NK-92 treated with Interleukin-12 subunit alpha and Interleukin-12 subunit beta, amount 100 ng/mL, for 24 hours (cell line): ENCODE measurements at places on chromosomes 7 and 10.
A peak's percentile ranks its signal among the peaks of the same experiment; 100 is the strongest.

- no peak for DNase-seq
Observed at GRCh38 chr10:118966076-118966849, 63.3 kb upstream of the NANOS1 start.

GRCh38 chr10:27349987-27350386 lies 109.4 kb upstream of the ACBD5 start:
- DNase-seq: no peak

- DNase-seq: no peak
Observed at GRCh38 chr7:26493737-26494428, 202.2 kb downstream of the SNX10 start.

DNA sequence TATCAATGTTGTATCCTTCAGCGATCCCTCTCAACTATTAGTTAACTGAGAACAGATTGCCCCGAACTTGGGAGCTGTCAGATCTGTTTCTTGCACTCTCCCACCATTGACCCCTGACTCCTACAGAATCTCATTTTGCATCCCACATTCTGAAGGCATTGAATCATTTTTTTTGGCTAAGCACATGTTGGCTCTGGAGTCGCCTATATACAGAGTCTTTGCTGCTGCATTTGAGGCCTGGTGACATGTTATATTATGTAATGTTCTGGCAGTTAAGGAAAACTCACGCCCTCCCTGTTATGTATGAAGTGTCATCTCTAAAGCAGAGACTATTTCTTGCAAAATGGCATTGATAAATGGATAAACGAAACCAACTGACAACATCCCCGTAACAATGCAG lies 159.2 kb upstream of the ITGB1 start:
- DNase-seq: no peak

DNA sequence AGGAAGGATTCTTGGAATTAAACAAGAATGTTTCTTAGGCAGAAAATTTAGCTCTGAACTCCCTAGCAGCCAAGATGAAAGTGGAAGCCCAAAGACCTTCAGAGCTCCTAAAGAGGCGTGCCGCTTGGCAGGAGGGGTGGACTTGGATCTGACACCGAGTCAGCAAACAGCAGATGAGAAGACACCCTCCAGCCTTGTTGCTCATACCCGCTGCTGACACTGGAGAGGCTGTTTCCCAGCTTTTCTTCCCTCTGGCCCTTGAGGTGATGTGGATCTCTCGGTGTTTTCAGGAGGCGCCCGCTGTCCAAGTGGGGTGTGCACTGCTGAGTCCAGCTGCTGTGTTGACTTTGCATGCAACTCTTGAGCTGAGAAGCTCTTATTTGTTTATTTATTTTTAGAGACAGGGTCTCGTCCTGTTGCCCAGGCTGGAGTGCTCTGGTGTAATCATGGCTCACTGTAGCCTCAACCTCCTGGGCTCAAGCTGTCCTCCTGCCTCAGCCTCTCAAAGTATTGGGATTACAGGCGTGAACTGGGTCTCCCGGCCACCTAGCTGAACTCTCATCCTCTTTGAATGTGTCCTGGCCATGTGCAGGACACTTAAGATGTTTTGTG lies 21.5 kb downstream of the SLC18A2 start:
- no peak for DNase-seq

DNA sequence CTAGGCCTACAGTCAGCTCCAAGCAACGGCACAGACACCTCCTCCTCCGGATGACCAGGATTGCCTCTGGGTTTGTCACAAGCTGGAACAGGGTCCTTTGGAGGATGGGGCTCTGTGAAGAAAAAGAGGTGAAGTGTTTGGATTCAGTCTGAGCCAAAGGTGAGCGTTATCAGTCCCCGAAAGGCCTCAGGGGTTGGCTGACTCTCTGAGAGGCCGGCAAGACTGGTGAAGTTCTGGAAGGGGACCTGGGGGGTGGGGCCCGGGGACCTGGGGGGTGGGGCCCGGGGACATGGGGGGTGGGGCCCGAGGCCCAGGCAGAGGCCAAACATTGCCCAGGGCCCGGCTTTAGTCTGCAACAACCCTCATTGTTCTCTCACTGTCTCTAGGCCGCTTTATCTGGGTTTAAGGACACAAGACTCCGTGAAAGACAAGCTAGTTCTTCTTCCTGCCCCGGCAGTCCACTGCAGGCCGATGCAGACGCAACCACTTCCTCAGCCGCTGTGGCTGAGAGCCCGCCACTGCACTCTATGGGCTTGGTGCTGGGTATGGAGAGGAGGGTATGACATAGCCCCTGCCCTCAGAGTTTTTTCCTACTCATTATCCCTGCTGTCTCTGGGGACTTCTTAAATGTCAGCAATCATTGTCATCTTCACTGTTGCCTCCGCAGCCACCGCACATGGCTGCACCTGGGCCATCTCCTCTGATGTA lies 27.4 kb upstream of the PSAP start:
- no peak for DNase-seq

GRCh38 chr10:100670828-100671479 lies 74.4 kb upstream of the PAX2 start:
- peak; percentile 49 for DNase-seq

DNA sequence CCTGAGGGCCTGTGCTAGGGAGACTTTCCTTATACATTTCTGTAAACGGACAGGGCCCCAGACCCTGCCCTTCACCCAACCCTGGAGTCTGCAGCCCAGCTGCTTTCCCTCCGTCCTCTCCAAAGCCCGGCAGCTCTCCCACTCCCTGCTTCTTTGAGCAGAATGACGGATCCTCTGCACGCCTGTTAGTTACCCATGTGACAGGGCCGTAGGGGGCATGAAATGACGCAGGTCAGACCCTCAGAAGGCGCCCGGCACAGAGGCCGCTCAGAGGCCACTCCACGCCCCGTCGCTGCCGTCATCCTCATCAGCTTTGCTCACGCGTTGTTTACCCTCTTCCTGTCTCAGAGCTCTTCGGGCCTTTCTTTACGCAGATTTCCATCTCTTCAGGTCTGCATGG lies 60.2 kb upstream of the MKRN1 start:
- DNase-seq: no peak

- no peak for DNase-seq
Observed at GRCh38 chr7:90660100-90660499, 64.0 kb downstream of the CDK14 start.

GRCh38 chr10:122014652-122015248 lies 25.8 kb downstream of the TACC2 start:
- no peak for DNase-seq

DNA sequence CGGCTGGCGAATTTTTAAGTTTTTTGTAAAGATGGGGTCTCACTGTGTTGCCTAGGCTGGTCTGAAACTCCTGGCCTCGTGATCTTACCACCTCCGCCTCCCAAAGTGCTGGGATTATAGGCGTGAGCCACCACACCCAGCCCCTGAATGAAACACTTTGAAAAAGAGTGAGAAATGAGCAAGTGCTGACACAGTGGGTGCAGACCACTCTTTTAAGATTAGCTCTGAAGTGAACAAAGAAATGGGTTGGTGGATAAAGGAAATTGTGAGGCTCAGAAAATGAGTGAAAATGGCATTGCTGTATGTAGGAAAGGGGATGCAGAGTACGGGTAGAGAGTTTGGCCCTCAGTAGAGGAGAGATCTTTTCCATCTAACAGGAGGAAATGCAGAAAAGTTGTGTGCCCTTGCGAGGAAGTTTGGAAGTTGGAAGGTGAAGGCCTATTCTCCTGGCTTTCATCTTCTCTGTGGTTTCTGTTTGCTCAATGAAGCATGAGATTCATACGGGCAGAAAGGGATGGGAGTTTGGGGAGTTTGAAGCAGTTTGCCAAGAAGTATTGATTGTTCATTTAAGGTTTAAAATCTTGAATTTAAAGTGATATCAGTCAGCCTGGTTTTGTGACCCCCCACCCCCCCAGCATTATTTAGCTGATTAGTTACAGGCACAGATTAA lies 11.0 kb downstream of the MAPK8 start:
- no peak for DNase-seq

GRCh38 chr7:140676306-140676705 lies 3.6 kb downstream of the ADCK2 start:
- no peak for DNase-seq

DNA sequence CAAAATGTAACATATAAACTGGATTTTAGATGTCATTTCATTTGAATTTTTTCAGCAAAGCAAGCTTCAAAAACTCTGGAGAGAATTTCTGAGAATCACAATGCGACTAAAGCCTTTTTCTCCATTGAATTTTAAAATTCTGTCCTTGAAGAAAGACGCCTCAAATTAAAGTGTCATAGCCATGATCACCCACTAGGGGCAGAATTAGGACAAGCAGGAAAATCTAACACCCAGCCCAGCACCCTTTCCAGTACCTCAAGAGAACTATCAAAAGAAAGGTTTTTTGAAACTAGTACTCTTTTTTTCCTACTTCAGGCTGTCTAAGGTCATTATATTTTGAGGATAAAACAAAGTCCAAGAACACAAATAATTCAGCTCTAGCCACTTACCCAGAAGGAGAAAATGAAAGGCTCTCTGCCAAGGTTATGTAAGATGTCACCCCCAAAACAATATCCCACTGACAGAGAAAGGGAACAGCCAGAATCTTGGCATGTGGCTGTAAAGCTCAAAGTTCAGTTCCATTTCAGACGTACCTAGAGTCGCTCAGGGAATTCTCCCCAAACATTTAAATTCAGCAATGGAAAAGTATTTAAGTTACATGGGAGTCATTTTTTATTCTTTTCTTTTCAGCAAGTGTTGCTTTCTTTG lies 299.4 kb downstream of the SNX13 start:
- no peak for DNase-seq

DNA sequence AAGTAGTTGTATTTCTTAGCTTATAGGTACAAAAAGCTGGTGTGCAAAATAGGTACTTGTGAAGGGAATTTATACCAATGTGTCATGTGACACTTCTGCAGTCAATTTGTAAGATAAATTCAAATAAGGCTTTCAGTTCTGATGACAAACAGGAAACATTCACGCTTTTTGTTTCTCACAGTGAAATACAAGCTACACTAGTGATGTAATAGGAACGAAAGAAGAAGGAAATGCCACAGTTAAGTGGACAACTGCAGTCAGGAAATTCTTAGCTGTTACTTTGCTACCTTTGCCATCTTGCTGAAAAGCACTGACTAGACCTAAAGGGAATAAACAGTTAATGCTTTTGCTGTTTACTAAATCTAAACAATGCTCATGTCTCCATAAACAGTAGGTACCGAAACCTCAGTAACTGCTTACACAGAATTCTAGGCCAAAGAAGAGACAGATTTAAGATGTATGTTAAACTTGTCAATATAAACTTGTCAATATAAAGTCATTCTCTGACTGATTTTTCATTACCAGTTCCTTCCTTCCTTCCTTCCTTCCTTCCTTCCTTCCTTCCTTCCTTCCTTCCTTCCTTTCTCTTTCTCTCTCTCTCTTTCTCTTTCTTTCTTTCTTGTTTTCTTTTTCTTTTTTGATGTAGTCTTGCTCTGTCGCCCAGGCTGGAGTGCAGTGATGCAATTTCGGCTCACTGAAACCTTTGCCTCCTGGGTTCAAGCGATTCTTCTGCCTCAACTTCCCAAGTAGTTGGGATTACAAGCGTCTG lies 10.1 kb downstream of the OTUD1 start:
- no peak for DNase-seq

- no peak for DNase-seq
Observed at GRCh38 chr10:99534939-99535763, 2.4 kb downstream of the NKX2-3 start.

GRCh38 chr10:119477444-119477843 lies 65.1 kb downstream of the RGS10 start:
- DNase-seq: no peak

DNA sequence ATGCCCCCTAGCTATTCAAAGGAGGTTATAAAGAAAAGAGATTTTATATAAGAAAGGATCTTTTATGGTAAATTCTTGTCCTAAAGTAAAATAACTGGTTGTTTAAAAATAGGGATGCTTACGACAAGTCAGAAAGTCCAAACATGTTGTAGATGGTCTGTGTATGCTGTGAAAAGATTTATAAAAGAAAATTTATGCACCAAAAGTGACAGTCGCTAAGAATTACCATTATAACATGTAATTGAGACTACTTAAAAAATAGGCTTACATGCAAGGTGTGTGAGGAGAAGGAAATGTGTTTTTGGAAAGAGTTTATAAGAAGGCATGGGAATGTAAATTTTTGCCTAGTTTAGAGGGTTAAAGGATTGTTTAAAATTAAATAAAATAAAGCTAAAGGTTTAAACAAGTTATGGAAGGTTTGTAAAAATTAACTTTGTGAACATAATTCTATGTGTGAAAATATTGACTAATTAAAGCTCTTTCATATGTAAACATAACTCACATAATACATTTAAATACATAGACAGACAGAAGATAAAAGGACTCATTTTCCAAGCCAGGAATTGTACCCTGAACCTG lies 118.5 kb downstream of the LYZL1 start:
- DNase-seq: no peak

DNA sequence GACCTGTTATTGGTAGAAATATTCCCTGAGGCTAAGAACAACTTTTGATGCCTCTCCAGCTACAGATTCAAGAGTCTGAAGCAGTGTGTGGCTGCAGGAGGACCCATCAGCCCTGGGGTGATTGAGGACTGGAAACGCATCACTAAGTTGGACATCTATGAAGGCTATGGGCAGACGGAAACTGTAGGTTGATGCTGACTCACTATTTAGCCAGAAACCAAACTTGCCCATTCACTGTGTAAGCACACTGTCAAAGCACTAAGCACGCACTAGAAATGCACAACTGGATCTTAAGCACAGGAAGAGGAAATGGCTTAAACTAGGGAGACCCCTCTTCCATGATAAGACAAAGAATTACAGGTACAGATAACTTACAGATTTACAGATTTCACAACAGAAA lies 20.8 kb downstream of the ACSM6 start:
- no peak for DNase-seq

DNA sequence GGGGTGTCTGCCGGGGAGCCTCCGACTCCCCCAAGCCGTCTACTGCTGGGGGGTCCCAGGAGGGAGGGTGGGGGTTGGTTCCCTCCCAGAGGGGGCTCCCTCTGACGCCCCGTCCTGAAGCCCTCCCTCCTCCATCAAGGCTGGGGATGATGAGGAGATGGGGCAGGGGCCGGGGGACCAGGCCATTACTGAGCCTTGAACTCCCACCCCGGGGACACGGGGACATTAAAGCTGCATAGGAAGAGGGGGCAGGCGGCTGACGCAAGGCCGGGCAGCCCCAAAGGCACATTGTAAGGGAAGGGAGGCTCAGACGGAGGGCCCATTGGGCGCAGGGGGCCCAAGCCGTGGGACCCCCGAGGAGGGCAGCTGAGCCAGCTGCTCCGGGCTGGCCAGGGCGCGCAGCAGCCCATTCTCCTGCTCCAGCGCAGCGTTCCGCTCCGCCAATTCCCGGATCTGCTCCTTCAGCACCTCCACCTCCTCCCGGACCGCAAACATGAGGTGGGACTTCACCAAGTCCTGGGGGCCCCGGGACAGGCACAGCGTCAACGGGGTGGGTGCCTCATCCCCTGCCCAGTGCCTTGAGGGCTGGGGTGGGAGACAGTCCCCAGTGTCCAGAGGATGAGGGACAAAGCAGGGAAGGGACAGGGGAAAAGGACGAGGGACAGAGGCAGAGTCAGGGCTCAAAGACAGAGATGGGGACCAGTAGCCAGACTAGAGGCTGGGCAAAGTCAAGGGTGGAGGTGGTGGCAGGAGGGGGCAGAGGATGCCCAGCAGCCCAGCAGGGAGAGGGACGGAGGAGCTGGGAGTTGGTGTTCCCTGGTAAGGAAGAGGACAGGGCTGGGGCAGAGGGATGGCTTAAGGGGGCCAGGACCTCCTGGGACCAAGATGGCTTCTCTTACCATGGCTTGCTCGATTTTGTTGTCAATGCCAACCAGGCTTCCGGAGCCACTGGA lies 2.9 kb upstream of the SPACDR start:
- DNase-seq: no peak
